ENCODE measurements at places on chromosomes 3 and 15.

- no peak for DNase-seq
Observed at GRCh38 chr3:8650583-8651416, 6.2 kb upstream of the SSUH2 start.

DNA sequence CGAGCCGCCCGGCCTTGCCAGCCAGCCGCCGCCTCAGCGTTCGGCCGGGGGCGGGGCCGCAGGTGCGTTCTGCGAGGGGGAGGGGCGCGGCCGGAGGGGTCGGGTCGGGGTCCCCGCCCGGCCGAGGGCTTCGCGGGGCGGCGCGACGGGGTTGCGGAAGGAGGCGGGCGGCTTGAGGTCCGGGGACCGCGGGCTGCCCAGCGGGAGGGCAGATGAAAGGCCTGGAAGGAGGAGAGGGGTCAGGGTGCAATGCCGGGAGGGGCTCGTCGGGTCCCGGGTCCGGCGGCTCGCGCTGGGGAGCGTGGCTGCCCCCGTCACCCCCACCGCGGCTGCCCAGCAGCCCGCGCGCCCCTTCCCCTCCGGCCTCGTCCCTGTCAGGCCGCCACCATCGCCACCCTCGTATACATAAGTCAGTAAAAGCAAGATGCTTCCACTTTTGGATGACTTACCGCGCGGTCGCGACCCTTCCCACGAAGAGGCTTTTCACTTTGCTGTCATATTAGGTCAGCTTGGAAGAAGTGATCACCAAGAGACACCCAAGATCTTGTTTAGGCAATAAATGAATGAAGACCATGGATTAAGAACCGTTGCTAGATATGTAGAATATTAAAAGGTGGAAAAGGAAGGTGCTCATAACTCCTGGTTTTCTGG lies 620 bp upstream of the ANP32A start:
- DNase-seq: no peak

DNA sequence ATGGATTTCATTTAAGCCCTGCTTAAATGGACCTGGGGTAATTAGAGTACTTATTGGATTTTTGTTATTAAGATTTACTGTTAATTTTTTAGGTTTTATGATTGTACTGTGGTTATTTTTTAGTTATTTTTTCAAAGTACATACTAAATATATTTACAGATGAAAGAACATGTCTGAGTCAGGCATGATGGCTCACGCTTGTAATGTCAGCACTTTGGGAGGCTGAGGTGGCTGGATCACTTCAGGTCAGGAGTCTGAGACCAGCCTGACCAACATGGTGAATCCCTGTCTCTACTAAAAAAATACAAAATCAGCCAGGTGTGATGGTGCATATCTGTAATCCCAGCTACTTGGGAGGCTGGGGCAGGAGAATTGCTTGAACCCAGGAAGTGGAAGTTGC lies 16.2 kb upstream of the RPL24 start:
- DNase-seq: no peak

DNA sequence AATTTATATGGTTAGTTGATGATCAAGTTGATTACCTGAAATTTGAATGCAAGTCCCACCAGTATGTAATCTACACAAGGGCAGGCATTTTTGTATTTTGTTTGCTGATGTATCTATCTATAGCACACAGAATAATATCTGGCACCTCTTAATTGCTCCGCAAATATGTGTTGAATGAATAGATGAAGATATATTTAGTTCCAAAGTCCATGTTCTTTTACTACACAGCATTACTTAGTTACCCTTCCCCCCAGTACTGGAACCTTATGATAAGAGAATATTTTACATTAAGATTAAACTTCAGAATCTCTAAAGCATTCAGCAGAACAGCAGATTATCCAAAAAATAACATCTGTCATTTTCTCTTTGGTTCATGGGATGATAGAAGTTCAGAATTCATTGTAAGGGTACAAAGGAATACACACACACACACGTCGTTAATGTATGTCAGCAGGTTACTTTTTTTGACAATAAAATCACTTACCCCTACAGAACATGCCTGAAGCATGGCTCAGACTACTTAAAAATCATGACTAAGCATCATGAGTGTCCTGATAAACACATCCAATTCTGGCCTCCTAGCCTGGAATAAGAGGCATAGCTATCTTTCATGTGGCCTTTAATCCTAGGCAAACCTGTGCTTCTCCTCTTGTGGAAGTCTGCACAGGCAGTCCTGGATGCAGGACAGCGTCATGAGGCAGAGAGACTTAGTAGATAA lies 148.9 kb upstream of the TBC1D5 start:
- DNase-seq: no peak

DNA sequence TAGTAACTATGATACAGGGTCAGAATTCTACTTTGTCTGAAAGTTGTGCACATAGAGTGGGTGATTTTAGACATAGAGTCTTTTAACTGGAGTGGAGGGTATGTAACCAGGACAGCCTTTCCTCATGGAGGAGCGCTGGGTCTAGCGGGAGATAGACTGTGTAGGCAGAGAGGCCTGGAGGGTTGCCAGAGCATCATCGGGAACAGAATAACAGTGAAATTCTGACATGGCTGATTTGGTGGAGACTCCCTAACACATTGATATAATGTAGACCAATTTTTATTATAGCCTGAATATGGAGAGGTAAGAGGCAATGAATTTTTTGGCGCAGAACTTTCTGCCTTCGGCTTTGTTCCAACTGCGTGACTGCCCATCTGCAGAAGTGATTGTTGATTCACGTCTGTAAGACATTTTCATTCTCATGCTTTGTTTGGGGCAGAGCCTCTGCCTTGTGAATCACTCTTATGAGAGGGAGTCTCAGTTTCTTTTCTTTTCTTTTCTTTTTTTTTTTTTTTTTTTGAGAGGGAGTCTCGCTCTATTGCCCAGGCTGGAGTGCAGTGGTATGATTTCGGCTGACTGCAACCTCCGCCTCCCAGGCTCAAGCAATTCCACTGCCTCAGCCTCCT lies 16.0 kb downstream of the LPP start:
- no peak for DNase-seq

GRCh38 chr3:110343945-110344344 lies 727.7 kb upstream of the NECTIN3 start:
- DNase-seq: no peak

- DNase-seq: no peak
Observed at GRCh38 chr3:120048355-120049041, 45.7 kb downstream of the GSK3B start.

DNA sequence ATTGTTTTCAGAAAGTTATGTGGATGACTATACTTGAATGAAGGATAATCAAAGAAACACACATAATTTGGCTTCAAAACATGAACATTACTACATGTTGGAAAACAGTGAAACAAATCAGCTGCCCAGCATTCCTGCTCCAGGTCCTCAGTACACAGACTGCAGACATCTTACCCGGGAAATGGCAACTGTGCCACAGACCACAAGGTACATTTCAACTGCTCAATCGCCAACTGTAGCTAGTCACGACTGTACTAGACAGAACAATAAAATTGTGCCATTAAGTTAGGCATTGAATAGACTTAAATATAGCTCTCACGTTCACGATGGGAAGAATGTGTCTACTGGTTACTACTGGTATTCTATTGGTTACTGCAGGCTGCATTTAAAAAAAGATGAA lies 5.0 kb downstream of the NAA50 start:
- no peak for DNase-seq

DNA sequence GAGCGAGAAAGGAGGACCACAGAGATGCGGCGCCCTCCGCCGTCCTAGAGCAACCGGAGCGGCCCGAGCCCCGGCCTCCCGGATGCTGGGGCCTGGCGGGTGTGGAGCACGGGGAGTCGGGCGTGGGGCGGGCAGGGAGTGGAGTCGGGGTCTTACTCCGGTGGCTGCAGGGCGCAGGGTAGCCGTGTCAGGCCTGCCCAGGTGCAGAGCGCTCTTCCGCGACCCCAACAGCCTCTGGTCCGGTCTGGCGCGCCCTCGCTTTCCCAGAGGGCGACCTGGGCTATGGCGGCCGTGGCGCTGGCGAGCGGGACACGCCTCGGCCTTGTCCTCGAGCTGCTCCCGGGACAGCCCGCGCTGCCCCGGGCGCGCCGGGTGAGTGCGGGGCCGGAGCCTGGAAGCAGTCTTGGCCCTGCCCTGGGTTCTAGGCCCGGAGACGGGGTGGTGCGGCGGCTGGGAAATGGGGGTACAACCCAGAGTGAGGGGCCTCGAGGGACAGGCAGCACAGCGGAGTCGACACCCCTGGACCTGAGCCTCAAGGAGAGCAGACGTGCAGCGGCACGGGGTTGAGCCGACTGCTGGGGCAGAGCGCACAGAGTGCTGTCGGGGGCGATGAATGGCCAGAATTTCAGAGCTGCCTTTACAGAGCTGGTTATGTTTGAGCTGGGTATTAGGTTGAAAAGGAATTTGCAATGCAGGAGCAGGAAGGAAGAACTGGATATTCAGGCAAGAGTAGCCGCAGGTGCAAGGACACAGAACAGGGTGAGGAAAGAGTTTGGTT lies at the start of gene ZNF662:
ZNF662 (plus strand) TSS at position 73 of the 778 bp plus-strand sequence. CDS start 1,973 bp downstream, outside the sequence.
- DNase-seq: no peak

DNA sequence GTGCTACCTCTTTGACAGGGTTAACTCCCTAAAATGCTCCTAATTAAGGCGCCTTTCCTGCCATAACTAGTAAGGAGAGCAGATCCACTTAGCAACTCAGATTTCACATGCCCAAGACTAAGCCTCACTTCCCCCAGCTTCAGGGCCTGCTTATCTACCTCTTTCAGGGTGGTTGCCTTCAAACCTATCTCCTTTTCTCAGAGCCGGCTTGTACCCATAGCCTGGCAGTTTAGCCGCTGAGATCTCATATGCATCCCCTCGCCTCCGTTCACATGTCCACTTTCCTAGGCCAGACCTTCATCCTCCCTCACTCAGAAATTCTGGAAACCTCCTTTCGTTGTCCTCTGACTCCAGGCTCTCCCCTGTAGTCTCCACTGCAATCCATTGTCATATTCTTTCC lies 1.0 kb upstream of the FSTL1 start:
- DNase-seq: no peak

GRCh38 chr3:134317106-134317947 lies 56.9 kb downstream of the AMOTL2 start:
- no peak for DNase-seq

DNA sequence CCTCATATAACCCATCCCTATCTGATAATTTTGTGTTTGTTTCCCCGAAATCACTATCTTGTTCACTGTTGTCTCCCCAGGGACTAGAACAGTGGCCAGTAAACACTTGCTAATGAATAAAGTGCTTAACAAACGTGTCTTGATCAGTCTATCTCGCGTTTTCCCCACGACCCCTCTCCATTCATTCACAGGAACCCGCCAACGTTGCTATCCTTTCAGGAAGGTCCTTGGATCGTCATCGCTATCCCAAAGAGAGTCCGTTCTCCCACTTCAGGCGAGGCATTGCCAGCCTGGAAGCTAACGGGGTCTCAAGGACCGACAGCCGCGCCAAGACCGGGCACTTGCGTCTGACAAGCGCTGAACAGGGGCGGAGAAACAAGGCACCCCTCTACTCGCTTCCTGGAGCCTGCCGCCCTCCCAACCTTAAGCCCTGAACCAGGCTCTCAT lies 344 bp downstream of the LINS1 start:
- DNase-seq: no peak

GRCh38 chr3:144521131-144521530 lies 549.5 kb downstream of the DIPK2A start:
- DNase-seq: no peak

DNA sequence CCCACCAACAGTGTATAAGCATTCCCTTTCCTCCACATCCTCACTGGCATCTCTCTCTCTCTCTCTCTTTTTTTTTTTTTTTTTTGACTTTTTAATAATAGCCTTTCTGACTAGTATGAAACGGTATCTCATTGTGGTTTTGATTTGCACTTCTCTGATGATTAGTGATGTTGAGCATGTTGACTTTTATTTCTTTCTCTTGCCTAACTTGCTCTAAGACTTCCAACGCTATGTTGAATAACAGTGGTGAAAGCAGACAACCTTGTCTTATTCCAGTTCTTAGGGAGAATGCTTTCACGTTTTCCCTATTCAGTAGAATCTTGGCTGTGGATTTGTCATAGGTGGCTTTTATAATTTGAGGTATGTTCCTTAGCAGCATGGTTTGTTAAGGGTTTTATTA lies 249.4 kb upstream of the MDFIC2 start:
- DNase-seq: no peak

- peak; percentile 19 for DNase-seq
Observed at GRCh38 chr15:67884514-67885174, 44.8 kb upstream of the RNU6-1 start.

GRCh38 chr3:135169651-135170050 lies 374.6 kb downstream of the EPHB1 start:
- no peak for DNase-seq

DNA sequence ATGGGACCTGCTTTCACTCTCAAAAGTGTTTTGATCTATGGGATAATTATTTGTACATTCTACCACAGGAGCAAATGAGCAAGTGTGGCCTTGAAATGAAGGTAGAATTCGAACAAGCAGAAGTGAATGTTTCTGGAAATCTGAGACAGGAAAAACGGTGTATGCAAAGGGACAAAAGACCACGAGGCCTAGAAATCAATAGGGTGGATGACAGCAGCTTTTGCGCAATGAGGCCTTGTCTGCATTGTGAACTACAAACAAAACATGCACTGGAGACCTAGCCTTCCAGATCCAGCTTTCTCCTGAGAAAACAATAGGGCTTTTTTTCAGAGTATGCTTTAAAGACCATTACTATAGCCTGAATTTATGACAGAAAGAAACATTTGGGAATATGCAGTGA lies 1137.0 kb downstream of the ROBO2 start:
- no peak for DNase-seq

DNA sequence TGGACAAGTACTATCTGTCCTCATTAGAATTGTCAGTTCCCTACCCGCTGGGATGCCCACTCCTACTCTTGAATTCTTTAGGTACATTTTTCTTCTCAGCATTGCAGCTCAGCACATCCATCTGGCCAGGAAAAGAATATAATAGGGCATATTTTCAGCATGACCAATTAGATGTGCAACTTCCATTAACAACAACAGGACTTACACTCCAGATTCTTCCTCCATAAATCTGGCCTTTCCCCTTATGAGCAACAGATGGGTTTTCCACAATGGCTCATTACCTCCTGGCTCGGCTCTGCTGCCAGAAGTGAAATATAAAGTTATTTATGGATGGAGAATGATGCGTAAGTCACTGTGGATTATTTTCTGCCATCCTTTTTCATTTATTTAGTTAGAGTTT lies 443.8 kb upstream of the TGFBR2 start:
- no peak for DNase-seq

- DNase-seq: peak; percentile 36
Observed at GRCh38 chr15:98648654-98649471, 524 bp downstream of the IGF1R start.

DNA sequence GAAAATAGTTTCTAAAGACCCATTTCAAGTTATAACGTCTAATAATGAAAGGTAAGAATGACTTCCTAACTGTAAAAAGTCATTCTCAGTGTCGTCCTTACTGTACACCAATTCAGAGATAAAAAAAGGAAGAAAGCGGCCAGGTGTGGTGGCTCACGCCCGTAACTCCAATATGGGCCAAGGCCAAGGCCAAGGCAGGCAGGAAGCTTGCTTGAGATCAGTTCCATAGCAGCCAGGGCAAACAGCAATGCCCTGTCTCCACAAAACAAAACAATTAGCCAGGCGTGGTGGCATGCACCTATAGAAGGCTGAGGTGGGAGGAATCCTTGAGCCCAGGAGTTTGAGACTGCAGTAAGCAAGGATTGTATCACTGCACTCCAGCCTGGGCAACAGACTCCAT lies 31.9 kb downstream of the UBXN7 start:
- no peak for DNase-seq
